ENCODE measurements at places on chromosomes 12 and 14.

GRCh38 chr12:70487440-70487839 is 121.3 kb downstream of the KCNMB4 start:
- DNase-seq = no peak

GRCh38 chr14:69712599-69713088 is 54.3 kb upstream of the SRSF5 start:
- DNase-seq = no peak

GRCh38 chr14:102999227-102999895 is 58.0 kb downstream of the CDC42BPB start:
- no peak for DNase-seq

GRCh38 chr14:76348898-76349297 is 27.0 kb upstream of the ESRRB start:
- DNase-seq = no peak

DNA sequence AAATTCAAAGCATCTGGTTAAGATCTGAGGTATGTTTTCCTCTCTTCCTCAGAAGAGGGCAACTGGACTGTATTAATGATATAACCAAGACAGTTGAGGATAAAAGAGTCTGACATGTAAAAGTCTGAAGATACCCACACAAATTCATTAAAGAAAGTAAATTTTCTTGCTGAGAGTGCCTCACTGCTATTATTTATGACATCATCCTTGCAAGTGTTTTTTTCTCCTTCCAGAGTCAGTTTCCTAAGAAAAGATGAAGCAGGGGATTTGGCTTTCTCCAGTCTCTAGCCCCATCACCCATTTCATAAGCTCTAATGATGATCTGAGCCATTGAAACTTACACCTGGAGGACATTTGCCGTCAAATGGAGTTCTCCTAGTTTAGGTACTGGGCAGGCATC is 21.0 kb upstream of the MYBPC1 start:
- DNase-seq = no peak

GRCh38 chr14:84029720-84030119 is 1500.2 kb upstream of the FLRT2 start:
- no peak for DNase-seq

GRCh38 chr12:113204804-113205203 is 16.5 kb upstream of the TPCN1 start:
- no peak for DNase-seq

- DNase-seq = no peak
Observed at GRCh38 chr14:90574188-90575131, 177.6 kb downstream of the CALM1 start.

GRCh38 chr12:100842156-100842555 is 47.6 kb downstream of the ANO4 start:
- DNase-seq = no peak

- no peak for DNase-seq
Observed at GRCh38 chr14:88384718-88385117, 739 bp upstream of the SPATA7 start.

GRCh38 chr14:68248481-68249255 is 429.1 kb downstream of the RAD51B start:
- no peak for DNase-seq

- DNase-seq = no peak
Observed at GRCh38 chr14:56900726-56901125, 90.4 kb upstream of the OTX2 start.

- DNase-seq = no peak
Observed at GRCh38 chr14:76678244-76678800, 82.9 kb upstream of the VASH1 start.

GRCh38 chr12:30806989-30807694 is 52.4 kb upstream of the CAPRIN2 start:
- no peak for DNase-seq

DNA sequence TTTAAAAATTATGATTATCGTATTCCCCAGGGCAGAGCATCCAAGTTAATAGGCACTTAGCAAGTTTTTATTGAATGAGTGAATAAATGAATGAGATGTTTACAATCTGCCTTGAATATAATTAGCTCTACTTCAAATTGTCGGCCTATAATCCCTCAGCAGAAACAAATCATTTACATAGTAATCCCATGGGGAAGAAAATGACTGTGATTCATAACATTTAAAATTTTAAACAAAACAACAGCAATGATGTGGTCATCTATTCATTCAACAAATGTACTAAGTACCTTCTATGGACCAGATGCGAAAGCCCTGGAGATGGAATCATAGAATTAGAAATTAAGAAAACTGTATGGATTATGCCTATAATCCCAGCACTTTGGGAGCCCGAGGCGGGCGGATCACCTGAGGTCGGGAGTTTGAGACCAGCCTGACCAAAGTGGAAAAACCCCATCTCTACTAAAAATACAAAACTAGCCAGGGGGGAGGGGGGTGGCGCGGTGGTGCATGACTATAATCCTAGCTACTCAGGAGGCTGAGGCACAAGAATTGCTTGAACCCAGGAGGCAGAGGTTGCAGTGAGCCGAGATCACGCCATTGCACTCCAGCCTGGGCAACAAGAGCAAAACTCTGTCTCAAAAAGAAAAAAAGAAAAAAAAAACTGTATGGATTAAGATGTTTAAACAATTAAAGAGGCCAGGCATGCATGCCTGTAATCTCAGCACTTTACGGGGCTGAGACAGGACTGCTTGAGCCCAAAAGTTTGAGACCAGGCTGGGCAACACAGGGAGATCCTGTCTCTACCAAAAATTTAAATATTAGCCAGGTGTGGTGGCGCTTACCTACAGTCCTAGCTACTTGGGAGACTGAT is 17.7 kb upstream of the MDM2 start:
- no peak for DNase-seq

DNA sequence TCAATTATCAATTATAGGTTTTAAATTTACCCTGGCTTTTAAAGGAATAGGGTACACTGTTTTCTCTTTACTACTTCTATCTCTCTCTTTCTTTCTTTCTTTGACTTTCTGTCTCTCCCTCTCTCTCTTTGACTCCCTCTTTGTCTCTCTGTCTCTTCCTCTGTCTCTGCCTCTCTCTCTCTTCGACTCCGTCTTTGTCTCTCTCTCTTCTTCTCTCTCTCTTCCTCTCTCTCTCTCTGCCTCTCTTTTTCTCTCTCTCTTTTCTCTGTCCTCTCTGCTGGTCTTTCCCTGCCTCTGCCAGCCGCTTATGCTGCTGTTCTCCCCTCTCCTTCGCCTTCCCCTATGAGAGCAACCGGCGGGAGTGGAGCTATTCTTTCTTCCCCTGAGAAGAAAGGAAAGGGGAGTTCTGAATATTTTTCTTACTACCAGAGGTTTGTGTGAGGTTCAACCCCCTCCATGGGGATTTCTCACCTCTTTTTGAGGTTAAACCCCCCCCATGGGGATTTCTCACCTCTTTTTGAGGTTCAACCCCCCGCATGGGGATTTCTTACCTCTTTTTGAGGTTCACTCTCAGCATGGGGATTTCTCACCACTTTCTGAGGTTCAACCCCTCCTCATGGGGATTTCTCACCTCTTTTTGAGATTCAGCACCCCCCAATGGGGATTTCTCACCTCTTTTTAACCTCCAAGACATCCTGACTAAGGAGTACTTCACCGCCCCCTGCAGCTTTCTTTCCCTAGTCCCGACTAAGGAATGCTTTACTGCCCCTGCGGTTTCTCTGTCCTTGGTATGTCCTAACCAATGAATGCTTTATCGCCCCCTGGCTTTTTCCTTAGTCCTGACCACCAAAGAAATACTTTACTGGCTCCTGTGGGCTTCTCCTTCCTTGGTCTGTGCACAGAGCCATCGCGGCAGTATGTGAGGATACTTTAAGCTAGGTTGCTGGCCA is 27.4 kb upstream of the DDHD1 start:
- DNase-seq = peak; percentile 50

DNA sequence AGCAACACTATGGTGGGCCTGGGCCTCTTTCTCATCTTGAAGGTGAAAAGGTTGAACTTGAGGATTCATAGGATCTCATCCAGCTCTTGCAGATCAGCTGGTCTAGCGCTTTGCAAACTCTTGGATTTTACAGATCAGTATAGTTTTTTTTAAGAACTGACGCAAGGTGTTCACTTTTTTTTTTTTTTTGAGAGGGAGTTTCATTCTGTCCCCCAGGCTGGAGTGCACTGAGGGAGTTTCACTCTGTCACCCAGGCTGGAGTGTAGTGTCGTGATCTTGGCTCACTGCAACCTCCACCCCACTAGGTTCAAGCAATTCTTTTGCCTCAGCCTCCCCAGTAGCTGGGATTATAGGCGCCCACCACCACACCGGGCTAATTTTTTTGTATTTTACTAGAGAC is 20.4 kb upstream of the LGMN start:
- DNase-seq = no peak

DNA sequence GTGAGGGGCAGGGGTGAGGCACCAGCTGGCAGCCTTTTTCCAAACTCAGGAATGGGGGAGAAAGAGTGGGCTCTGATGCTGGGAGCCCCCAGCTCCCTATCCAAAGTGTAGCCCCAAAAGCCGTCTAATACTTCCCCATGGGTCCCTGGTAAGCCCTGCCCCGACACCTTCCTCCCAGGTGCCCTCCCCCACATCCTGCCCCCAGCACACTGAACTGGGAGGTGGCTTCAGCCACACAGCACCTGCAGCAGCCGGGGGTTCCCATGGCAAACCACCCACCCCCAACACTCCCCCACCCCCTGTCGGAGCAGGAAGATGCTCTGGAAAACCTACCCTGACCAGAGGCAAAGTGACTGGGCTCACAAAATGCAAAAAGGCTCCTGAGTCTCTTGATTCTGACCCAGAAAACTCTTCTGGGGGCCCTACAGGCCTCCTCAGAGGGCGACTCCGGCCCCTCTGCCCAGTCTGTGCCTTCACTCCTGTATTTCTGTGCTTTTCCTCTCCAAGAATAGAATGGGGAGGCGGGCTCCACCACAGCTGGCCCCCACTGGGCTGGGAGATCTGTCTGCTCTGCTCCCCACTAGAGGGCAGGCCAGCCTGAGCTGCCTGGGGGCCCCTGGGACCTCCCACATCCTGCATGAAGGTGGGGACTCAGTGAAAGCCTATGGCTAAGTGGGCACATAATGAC is 81.6 kb downstream of the ITPK1 start:
- peak; percentile 66 for DNase-seq

GRCh38 chr12:40015345-40015744 is 90.5 kb downstream of the SLC2A13 start:
- DNase-seq = no peak

DNA sequence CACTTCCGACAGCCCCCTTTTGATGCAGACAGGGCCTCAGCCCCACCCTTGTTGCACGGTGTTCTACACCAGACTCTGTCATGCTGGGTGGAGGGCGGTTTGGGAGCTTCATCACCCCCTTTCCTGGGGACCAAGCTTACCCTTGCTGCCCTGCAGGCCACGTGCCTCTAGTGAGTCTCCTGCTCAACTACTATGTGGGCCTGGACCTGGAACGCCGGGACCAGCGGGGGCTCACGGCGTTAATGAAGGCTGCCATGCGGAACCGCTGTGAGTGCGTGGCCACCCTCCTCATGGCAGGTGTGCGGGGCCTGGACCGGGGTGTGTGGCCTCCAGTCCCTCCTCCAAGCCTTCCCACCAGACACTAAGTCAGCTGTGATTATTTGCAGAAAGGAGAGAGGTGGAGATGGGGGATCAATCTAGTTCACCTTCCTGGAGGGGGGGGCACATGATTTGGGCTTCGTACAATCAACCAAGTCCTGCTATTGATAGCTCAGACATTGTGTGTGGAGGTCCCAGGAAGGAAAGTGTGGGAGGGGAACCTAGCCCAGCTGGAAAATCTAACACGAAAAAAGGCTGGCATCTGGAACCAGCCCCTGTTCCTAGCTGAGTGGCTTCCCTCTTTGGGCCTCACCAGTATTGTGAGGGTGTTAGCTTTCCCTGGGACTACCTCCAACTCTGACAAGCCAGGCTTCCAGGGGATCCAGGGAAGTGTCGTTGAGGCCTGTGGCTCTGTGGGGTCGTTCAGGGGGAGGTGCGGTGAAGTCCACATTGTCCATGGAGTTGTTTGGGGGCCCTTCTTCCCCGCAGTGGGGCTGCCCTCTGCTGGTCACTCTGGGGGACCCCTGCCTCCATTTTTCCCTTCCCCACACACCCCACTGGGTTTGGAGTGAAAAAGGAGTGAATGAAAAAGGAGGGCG is 1.6 kb downstream of the ANKRD33 start:
- DNase-seq = no peak

DNA sequence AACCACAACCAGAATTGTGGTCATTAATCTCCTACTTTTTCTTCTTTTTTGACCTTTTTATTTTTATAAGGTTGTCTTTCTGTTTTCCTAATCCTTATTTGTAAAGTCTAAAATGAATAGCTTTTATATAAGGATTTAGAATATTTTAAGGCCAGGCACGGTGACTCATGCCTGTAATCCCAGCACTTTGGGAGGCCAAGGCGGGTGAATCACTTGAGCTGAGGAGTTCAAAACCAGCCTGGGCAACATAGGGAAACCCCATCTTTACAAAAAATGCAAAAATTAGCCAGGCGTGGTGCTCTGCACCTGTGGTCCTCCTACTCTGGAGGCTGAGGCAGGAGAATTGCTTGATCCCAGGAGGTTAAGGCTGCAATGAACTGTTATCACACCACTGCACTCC is 55.1 kb downstream of the IFT81 start:
- no peak for DNase-seq

GRCh38 chr14:105864651-105865265 is 338.4 kb downstream of the TMEM121 start:
- peak; percentile 23 for DNase-seq

DNA sequence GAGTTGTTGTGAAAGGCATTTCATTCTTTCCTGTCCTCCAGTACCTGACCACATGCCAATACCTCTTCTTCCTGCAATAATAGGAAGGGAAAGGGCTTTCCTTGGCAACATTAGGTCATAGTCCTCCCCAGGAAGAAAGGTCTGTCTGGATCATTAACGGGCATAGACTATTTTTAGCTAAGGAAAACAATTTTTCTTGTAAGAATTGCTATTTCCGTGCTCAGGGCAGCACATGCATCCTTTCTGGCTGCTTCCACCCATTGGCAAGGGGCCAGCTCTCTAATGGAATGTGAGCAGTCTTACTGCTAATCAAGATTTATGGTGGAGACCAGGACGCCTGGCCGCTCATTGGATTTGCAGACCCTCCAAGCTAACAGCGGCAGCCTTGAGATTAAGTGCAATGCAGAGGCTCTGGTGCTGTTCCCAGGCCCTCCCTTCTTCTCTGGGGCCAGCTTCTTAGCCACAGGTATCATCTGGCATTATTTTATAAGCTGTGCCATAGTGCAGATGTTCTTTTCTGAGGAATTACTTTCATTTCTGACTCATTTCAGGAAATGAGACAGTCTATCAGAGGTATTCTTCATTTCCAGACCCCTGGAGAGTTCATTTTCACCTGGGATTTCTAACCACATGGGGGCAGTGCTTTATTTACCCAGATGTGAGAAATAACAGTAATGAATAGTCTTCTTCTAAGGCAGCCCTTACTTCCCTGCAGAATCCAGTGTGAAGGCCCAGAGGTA is 52.9 kb downstream of the ANO6 start:
- no peak for DNase-seq

GRCh38 chr14:86012461-86012860 is 482.5 kb downstream of the FLRT2 start:
- no peak for DNase-seq

DNA sequence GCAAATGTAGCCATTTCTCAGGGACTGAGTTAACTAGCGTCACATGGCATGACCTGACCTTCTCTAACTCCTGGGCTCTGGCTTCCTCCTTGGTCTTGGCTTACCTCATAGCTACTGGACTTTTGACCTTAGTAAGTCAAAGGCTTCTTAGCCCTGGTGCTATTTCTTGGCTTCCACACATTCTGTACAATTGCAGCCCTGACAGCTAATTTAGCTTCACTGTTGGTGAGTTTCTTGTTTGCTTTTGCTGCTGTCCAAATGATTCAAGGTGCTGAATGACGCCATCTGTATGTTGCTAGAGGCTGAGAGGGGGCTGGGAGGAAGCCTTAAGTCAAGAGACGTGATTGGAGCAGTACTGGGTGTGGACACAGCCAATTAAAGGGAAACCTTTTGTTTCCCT is 202.7 kb downstream of the PRKD1 start:
- DNase-seq = no peak
